ENCODE measurements at places on chromosomes 5 and 9.

DNA sequence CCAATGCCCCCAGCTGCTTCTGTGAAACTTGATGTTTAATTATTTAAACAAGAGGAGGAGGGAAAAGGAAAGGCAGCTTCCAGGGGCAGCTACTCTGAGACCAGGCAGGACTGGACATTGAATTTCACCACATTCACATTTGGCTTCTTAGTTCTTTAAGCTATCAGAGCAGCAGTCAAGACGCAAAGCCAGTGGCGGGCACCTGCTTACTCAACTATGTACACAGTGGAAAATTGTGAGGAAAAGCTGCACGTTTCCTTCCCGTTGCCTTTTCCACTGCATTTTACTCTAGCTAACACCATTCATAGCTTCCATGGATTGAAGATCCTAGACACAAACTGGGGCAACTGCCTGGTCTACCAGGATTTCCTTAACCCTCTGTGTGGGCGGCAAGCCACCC is 200.3 kb downstream of the ERCC6L2 start:
- DNase-seq: no peak

DNA sequence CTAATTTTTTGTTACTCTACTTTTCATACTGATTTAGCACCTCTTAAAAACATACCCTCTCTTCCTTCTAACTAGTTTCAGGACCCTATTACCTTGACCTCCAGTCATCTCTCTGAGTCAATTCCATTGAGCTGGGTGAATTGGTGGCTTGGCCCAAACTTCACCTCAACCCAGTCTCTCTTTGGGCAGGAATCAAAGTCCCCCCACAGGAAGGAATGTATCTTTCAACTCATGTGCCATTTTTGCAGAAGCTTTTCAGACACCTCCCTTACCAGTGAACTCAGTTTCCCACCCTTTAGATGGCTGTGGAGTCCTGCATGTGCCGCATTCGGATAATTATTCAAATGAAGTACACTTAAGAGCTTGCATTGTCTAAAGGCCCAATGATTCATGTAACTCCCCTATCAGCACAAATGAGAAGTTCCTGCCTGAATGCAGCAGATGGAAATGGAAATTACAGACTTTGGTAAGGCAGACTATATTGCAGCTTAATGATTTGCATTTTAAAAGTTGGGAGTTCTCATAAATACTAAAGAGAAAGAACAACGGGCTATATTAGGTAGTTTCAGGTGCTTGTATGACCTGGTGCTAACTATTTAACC is 693.5 kb downstream of the PTPRD start:
- DNase-seq: no peak

DNA sequence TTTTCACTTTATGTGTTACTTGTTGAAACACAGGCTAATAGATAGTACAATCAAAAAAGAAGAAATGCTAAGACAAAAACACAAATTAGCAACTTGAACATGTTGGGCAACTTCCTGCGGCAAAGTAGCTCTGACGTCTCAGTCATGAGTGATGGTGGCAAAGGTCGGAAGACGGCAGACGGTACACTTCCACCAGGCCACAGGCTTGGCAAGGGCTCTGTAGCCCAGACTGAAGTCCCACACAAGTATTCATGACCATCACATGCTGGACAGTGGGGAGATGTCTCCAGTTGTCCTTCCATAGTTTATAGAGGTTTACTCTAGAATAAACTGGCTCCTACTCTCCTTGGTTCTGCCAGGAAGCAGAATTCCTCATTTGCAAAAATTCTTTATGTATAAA is 831.3 kb downstream of the MTRR start:
- no peak for DNase-seq

DNA sequence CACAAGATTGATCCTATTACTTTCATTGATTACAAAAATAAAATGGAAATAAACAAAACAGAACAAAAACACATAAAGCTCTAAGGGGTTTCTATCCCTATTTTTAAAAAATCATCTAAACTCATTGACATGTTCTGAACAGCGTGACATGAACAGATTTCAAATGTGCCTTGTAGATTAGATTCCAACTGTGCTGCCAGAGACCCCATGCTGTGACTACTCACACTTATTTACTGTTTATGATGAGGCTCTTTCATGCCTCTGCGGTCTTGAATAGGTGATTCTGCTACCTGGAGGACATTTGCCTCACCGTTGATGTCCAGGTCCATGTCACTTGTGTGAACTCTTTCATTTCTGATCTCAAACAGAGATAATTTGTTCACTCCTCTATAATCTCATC is 990.2 kb downstream of the CDH12 start:
- DNase-seq: no peak

- no peak for DNase-seq
Measured at GRCh38 chr5:72648480-72648879, 141.3 kb upstream of the ZNF366 start.

GRCh38 chr9:79940919-79941318 is 369.2 kb downstream of the TLE4 start:
- no peak for DNase-seq

- DNase-seq: no peak
Measured at GRCh38 chr9:137899551-137900360, 22.2 kb downstream of the CACNA1B start.

GRCh38 chr5:145812877-145813276 is 22.3 kb downstream of the PRELID2 start:
- no peak for DNase-seq

DNA sequence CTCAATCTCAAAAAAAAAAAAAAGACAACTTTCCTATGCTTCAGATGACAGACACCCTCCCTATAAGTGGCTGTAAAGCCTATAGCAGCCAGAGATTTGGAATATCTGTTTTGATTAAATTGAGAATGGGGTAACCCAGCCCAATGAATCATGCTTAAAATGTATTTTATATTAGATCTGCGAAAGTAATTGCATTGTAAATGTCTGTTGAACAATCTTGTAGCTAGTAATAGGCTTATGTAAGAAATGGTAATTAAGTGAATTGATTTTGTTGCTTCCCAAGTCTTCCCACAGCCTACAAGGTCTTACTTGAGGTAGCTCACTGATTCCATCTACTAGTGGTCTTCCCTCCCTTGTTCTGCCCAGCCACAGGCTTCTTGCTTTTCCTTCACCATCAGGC is 590.7 kb downstream of the ACTL7B start:
- DNase-seq: no peak

DNA sequence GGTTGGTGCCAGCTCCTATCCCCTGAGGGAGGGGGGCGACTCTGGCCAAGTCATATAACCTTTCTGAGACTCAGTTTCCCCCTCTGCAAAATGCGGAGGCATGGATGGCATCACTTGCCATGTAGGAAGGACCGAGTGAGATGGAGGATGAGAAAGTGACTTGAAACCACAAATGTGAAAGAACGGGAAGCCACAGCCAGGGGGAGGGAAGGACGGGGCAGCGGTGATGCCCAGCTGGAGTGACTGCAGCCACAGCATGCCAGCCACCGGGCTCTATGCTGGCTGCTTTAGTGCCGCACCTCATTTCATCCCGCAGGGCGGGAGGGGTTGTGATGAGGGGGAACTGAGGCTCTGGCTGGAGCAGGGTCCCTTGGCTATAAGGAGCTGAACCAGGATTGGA is 74.5 kb downstream of the HMCN2 start:
- no peak for DNase-seq

- DNase-seq: peak; percentile 75
Measured at GRCh38 chr5:43396762-43397304, 15.4 kb downstream of the CCL28 start.

DNA sequence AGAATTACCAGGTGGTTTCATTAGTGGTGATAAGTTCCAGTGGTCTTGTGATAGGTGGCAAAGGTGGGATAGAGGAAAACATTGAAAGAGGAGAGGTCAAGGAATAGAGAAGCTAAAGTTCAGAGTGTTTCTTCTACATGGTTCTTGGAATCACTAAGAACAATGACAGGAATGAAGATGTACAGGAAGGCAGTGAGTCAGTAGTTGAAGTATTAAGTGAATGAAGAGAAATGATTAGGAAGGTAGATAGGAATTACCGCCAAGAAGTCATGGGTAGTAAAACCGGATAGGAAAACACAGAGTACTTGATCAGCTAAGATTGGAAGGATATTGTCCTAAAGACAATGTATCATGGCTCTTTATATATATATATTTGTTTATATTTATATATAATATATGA is 37.9 kb upstream of the RASA1 start:
- no peak for DNase-seq

Measured in stimulated activated CD4-positive, alpha-beta T cell treated with anti-CD3 and anti-CD28 coated beads, Interleukin-15, amount 100 ng/mL, for 24 hours (primary cell).